Mammary microvascular endothelial cell (primary cell): ENCODE measurements at places on chromosomes 5 and 9. TPM values are rescaled to one million over a fixed set of nuclear protein-coding genes. Genes with fewer than 3 reads are reported as not detected.

The EGR1 gene
- 3.3 and 3.4 TPM in 2 replicates for total RNA-seq

The TAF11L5 gene
- total RNA-seq, result not detected in 2 replicates

The FAM13B gene
- total RNA-seq, result 5.1 and 6.4 TPM in 2 replicates

The KCNV2 gene
- total RNA-seq, result not detected in 2 replicates

The BDP1 gene
- 17.2 and 18.7 TPM in 2 replicates for total RNA-seq

The FBXO10 gene
- total RNA-seq, result 5.1 and 8.7 TPM in 2 replicates

The ZFAND5 gene
- total RNA-seq, result 69.5 and 85.0 TPM in 2 replicates

The FOXD4L6 gene
- total RNA-seq, result not detected in 2 replicates

The RANBP3L gene
- total RNA-seq, result not detected in 2 replicates

The MUSK gene
- total RNA-seq, result not detected in 2 replicates

The ACSL6 gene
- not detected in 2 replicates for total RNA-seq

The EIF4E1B gene
- total RNA-seq, result not detected in 2 replicates

The FGF18 gene
- total RNA-seq, result 0.20 TPM in 1 of 2 replicates, not detected in the other

The RASGEF1C gene
- total RNA-seq, result not detected in 2 replicates
